ENCODE measurements at places on chromosomes 5 and 9.

GRCh38 chr5:56664025-56664424, 151.3 kb upstream of the MAP3K1 start:
- DNase-seq = no peak

DNA sequence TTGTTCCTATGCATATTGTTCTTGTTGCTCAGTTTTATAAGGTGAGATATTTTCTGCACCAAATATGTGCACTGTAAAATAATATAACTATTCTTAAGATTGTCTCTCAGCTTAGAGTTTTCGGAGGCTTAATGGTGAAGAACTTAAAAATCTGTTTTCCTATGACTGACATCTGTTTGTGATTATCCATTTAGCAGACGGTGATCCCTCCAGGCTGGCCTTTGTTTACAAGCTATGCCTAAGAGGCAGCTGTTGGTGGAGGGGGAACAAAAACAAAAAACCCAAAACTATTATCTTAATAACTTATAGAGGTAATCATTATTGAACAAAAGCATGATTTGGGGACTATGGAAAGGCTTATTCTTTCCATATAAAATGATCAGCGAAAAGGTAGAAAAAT, 658 bp downstream of the PDCD1LG2 start:
- no peak for DNase-seq

DNA sequence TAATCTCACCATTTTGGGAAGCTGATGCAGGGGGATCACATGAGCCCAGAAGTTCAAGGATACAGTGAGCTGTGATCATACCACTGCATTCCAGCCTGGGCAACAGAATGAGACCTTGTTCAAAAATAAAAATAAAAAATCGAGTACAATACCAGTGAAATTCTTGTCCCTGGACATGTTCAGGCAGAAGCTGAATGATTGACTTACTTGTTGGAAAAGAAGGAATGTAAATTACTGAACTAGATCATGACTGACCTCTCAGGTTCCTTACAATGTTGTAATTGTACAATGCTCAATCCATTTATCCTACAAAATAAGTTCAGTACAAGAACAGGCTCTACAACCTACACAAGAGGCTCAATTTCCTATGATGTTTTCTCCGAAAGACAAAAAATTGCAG, 1010.4 kb downstream of the TLE1 start:
- DNase-seq = no peak

DNA sequence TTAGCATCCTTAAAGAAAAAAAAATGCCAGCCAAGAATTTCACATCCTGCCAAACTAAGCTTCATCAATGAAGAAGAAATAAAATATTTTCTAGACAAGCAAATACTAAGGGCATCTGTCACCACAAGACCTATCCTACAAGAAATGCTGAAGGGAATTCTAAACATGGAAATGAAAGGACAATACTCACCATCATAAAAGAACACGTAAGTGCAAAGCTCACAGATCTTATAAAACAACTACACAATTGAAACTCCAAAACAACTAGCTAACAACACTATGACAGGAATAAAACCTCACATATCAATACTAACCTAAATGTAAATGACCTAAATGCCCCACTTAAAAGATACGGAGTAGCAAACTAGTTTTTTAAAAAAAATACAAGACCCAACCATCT, 71.4 kb downstream of the TTC39B start:
- no peak for DNase-seq

DNA sequence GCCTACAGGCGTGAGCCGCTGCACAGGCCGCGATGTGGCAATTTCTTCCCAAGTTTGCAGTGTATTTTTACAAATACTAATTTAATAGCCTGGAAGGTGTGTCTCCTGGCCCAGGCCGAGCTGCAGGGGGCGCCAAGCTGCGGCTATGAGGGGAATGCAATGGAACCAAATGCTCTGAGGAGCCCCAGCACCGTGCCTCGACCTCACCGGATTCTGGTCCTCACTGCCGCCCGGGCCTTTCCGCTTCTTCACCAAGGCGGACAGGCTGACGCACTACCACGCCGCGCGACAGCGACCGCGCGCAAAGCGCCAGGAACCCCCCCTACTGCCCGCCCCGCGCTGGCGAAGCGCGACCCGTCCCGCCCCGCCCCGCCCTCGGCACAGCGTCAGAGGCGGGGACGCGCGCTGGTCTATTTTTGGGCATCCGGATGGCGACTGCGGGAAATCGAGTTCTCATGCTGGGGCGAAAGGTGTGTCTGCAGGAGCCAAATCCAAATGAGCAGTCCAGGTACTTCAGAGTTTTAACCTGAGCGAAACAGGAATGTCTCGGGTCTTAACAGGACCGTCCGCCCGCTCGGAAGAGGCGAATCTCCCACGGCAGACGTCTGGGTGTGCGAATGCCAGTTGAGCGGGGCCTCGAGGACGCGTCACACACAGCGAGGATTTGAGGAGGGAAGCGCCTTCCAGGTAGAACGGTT, 31.7 kb upstream of the PRXL2C start:
- peak; percentile 70 for DNase-seq

DNA sequence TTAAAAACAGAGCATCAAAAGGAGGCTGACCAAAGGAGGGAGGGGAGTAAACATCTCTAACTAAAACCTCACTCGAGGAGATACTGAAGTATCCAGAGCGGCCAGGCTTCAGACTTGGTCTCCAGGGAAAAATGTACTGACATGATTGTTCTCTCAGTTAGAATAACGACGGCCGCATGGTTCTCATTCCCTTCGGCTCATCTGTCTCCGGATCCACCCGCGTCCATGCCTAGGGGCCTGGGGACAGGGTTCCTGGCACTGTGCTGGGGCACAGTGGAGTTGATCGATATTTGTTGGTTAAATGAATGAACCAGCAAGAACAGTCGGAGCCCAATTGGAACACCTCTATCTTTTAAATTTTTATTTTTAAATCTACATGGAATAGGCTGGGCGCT, 167.1 kb upstream of the PHYKPL start:
- DNase-seq = no peak

DNA sequence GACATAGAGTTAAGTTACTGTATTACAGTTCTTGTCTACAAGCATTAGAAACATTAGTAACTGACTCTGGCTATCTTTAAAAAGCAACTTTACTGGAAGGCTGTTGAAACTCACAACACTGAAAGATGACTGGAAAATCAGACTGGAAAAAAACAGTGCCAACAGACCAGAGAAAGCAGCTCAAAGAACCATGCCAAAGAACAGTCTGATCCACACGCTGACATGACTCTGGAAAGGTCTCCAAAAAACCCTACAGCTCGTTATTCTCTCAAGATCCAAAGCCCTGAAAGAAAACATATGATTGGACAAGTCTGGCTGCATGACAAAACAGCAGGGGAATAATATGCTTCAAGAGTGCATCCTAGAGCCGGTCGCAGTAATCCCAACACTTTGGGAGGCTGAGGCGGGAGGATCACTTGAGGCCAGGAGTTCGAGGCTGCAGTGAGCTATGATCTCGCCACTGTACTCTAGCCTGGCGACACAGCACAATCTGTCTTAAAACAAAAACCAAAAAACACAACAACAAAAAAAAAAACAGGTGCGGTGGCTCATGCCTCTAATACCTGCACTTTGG, 5.6 kb downstream of the GOLPH3 start:
- no peak for DNase-seq

DNA sequence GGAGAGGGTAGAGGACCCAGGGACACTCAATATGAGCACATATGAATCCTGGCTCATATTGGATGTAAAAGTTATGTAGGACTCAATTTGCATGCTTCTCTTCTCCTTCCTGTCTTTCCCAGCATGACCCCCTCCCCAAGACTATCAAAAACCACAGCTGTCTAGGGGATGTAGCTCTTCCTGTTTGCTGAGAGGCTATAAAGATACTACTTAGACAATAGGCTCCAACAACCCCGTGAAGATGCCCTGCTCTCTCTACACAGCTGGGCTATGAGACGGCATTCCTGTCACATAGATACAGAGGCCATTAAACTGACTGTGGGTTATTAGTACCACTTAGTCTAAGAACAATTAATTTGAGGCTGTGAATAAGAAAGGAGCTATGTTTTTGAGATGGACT, 56.5 kb upstream of the PCSK1 start:
- no peak for DNase-seq

GRCh38 chr5:104295991-104296390, 733.4 kb upstream of the NUDT12 start:
- DNase-seq = no peak

GRCh38 chr5:166353580-166353979, 1937.9 kb upstream of the WWC1 start:
- no peak for DNase-seq

GRCh38 chr9:69145144-69145715, 28.8 kb upstream of the TJP2 start:
- no peak for DNase-seq

DNA sequence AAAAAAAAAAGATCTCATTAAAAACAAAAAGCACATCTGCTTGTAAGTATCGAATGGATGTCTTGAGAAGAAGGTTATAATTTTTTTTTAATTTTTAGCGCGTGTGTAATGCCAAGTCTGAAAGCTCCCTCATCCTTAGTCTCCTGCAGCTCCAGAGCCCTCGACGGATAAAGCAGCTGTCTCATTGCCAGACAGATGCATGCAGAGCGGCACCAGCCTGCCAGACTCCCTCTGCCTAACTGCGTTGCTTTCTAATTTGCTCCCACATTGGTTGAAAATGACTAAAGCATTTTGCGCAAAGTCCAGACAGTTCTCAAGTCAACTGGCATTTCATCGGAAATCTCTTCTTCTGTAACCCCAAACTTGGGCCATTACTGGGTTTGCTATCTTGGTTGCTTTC, 29.4 kb downstream of the OLFM1 start:
- DNase-seq = no peak

DNA sequence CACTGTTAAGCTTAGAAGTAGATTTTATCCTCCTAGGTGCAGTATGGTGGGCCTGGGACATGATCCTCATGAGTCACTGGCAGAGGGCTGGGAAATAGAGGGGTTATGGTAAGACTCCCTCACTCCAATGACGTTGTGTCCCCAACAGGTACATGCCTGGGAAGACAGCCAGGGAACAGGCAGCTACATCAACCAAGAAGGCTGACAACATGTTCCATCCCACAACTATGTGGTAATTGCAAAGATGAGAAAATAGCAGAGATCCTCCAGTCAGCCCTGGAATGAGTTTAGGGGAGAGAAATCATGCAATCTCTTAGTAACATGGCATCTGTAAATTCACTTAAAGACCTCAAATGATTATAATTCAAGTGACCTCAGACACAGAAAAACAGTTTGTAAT, 114.4 kb upstream of the LIFR start:
- no peak for DNase-seq

GRCh38 chr5:962801-963200, 45.8 kb upstream of the NKD2 start:
- no peak for DNase-seq

- no peak for DNase-seq
These were observed 34.5 kb upstream of the MED27 start for GRCh38 chr9:132114102-132114707.

DNA sequence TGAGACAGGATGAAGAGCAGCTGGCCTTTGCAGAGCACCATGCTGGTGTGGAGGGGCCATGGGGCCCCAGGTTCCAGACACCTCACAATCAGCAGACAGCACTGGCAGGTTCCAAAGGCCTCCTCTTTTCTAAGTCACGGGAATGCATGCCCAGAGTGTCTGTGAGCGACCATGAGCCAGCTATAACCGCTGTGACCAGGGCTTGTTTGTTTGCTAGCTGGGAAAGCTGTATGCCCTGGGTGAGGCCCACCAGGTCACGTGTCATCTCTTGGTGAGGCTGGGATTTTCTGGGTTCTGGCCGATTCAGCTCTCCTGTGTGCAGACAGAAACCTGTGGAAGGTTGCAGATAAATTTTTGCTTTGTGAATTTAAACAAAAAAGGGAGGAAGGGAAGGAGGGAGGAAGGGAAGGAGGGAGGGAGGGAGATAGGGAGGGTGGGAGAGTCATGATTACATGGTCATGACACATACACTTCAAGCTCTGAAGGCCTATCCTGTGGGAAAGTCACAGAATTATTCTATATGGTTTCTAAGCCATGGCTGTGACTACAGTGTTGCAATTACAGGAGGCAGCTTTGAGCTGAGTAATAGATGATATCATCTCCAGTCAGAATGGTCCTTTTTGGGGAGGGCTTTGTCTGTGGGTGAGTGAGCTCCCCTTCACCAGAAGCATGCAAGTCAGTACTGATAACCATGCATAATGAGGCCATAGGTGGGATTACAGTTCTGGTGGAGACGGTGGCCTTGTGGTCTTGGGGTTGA, 37.2 kb downstream of the PAPPA start:
- no peak for DNase-seq

GRCh38 chr9:20683351-20684034, 566 bp upstream of the FOCAD start:
- peak; percentile 58 for DNase-seq

DNA sequence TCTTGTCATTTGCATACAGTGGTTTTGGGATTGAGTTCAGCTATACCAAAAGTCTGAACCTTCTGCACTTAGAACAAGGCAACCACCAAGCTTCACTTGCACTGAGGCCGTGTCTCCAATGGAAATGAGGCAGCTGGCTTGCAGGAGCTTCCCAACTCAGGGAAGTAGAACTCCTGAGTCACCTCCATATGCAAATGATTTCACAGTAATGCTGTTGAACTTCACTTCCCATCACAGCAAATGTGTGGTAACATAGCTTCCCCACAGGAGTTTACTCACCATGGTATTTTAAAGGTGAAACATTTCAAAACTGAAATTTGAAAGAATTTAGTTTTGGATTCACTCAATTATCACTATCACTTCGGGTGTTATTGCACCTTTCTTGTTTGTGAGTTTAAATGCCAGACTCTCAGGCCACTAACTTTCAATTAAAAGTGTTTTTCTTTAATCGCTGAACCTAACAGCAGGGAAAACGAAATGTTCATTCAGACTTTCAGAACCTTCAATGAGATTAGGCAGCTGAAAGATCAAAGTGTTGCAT, 9.0 kb downstream of the CD274 start:
- DNase-seq = no peak

GRCh38 chr9:71271602-71272001, 150.2 kb upstream of the TRPM3 start:
- DNase-seq = no peak

DNA sequence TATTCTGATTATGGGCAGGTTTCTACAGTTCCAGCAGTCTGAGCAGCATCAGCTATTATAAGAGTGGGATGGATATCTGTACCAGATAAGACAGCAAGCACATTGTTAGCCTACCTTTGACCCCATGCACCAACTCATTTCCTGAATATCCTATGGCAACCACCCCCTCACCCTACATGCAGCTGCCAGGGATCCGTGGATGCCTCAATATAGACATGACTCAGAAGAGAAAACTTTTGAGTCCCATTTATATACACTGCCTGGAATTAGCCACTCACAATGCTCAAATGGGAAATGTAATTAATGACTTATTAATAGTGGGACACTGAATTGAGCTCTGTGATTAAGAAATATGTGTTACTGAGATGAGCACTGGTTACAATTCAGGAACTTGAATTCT, 124.4 kb downstream of the SSBP2 start:
- no peak for DNase-seq

GRCh38 chr5:83493644-83494043, 22.1 kb downstream of the VCAN start:
- DNase-seq = no peak
